IPS DF 6.9 (cell line): ENCODE measurements at places on chromosomes 7 and 10.

DNA sequence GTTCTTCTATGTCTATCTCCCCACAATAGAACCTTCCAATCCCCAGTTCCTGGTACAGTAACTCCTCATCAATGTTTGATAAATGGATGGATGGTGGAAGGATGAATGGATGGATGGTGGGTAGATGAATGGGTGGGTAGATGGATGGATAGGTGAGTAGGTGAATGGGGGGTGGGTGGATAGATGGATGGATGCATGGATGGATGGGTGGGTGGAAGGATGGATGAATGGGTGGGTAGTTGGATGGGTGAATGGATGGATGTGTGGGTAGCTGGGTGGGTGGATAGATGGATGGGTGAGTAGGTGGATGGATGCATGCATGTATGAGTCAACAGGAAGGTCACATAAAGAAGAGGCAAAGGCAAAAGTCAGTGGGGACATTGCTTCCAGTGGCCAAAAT is 116.8 kb downstream of the GRID1 start:
- no peak overlapping the region for H3K27ac ChIP-seq
- no peak overlapping the region for H3K4me3 ChIP-seq
- no peak for DNase-seq
- H3K4me1 ChIP-seq: 0 out of 2 replicates have a peak, but pooled peaks cover 4% of the 10 kb centered on the region
- H3K27me3 ChIP-seq: no peaks in the 10 kb centered on the region

DNA sequence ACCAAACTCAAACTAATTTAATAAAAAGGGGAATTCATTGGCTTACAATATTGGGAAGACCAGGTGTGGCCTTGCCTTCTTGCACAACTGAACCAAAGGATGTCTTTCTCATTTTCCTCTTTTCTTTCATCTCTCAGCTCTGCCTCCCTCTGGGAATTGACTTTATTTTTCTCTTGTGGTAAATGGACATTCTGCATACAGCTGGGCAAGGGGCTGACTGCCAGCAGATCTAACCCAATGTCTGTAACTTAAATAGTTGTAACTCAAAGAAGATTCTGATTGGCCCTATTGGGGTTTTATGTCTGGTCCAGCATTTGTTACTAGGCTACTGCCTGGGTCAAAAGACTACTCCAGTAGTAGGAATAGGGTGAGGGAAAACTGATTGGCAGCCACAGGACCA is 15.3 kb downstream of the PTTG1IP2 start:
- H3K4me3 ChIP-seq: no peak overlapping the region
- H3K36me3 ChIP-seq: no peaks in the 10 kb centered on the region
- H3K27me3 ChIP-seq: no peaks in the 10 kb centered on the region
- no peak overlapping the region for H3K27ac ChIP-seq
- no peaks in the 10 kb centered on the region for H3K4me1 ChIP-seq
- no peak for DNase-seq

GRCh38 chr10:124870854-124871425 is 69.3 kb downstream of the ABRAXAS2 start:
- no peak for DNase-seq
- H3K4me3 ChIP-seq: no peak overlapping the region
- H3K27ac ChIP-seq: no peak overlapping the region
- H3K27me3 ChIP-seq: no peaks in the 10 kb centered on the region
- no peaks in the 10 kb centered on the region for H3K36me3 ChIP-seq

- no peak for DNase-seq
- peaks cover 3% of the 10 kb centered on the region; the same call in 1 of the 2 replicates for H3K36me3 ChIP-seq
- no peak overlapping the region for H3K27ac ChIP-seq
Observed at GRCh38 chr7:16404636-16405035, 16.7 kb downstream of the CRPPA start.

DNA sequence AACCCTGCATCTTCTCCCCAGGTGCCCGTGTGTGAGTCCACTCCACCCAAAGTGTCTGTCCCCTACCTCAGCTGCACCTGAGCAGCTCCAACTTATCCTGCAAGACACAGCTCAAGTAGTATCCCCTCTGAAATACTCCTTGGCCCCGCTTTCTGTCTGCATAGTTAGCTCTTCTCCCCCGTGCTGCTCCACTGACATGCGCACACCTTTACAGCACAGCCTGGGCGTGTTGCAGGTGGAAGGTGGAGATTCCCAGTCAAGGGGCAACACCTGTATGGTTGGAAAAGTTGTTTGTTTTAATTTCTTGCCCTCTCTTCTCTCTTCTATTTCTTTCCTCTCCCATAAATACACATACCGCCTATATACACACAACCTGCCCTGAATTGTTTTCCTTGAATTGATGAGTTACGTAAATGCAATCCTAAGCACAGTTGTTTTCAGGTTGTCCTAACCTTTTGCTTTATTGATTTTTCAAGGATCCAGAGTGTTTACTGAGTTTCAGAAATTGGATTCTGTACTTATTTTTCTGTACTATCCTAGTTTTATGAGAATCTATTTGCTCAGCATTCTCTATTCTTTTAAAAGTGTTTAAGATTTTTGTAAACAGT is 14.9 kb downstream of the MET start:
- no peak overlapping the region for H3K4me3 ChIP-seq
- no peaks in the 10 kb centered on the region for H3K27me3 ChIP-seq
- H3K4me1 ChIP-seq: no peaks in the 10 kb centered on the region
- DNase-seq: no peak
- H3K27ac ChIP-seq: no peak overlapping the region
- H3K36me3 ChIP-seq: no peaks in the 10 kb centered on the region
